ENCODE measurements at places on chromosomes 5 and 9.

DNA sequence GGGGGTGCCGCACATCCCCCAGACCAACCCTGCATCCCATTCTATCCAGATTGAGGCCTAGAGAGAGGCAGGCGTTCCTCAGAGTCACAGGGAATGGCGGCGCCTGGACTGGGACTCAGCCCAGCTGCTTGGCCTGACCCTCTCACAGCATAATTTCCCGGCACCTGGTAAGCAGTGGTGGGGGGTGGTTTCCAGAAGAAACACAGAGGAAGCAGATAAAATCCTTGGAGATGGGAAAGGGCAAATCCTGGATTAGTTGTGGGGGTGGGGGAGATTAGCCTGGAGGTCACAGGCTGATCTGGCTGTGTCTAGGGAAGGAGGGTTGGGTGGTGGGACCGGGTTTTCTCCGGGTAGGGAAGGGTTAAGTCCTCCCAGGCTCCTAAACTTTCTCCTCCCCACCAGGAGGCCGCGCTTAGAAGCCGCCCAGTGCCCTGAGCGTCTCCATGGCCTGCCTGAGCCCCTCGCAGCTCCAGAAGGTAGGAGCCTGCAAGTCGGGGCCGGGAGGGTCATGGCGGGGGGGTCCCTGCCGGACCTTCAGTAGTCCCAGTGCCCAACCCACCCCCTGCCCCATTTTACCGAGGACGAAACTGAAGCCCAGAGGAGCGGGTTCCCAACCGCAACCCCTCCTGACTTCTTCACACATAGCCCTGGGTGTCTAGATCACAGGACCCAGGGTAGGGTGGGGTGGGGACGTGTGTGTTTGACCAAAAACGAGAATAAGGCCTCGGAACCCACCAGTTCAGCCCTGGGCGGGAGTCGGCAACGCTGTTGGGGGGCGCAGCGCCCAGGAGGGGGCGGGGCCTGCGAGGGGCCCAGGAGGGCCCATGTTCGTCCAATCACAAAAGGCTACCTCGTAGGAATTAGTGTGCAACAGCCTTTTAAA is 1.3 kb downstream of the PHYHD1 start:
- peak; percentile 92 for DNase-seq

GRCh38 chr5:157855404-157855994 is 3.4 kb downstream of the CLINT1 start:
- peak; percentile 90 for DNase-seq

- DNase-seq, result no peak
These were observed 91.8 kb upstream of the TBCA start for GRCh38 chr5:77867914-77868313.

DNA sequence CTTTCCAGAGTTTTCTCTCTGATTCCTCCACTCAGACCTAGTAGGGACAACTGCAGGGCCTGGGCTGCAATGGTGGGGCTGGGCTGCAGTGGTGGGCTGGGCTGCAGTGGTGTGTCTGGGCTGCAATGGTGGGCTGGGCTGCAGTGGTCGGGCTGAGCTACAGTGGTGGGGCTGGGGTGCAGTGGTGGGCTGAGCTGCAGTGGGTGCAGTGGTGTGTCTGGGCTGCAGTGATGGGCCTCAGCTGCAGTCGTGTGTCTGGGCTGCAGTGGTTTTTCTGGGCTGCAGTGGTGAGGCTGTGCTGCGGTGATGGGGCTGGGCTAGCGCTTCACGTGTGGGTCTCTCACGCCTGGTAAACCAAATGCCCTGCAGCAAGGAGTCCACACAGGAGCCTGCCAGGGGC is 27.4 kb downstream of the ABO start:
- no peak for DNase-seq

GRCh38 chr5:172143875-172144274 is 44.1 kb downstream of the STK10 start:
- no peak for DNase-seq

DNA sequence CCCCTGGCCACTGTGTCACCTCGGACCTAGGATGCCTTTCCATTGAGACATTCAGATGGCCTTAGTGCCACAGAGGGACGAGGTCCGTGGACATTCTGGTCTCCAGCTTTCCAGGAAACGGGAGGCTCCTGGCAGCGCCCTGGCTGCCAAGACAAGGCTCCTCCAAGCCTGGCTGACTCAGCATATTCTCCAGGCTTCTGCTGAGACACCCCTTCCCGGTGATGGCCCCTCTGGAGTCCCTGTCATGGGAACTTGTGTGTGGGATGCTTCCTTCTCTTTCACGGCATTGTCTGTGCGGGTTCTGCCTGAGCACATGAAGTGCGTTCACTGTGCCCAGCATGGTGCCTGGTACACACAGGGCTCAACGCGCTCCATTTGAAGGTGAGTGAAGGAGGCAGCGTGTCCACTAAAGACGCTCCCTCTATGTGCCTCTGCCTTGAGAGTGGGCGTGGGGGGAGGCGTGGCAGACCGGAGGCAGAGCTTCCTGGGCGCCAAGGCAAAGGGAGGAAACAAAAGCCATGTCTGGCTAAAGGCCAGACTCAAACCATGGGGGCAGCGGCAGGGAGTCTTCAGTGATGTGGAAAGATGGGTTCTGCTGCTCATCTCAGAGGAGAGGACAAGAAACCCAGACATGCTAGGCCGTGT is 46.4 kb upstream of the PRRC2B start:
- DNase-seq, result no peak

DNA sequence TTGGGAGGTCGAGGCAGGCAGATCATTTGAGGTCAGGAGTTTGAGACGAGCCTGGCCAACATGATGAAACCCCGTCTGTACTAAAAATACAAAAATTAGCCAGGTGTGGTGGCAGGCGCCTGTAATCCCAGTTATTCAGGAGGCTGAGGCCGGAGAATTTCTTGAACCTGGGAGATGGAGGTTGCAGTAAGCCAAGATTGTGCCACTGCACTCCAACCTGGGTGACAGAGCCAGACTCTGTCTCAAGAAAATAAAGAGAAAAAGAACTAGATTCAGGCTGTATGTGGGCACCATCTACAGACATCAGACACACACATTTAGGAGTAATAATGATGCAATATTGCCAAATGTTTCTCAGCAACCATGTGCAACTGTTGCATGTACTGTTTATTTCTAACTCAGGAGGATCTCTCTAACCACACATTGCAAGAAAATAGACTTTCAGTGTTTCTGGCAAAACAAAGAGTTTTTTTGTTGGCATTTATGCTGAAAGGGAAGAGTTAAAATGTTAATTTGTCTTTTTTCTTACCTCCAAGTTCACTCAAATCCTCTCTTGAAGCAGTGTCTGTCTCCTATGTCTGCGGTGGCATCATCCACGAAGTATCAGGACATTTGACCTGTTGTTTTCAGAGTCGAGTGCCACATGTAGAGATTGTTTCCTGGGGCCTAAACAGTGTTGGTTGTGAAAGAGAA is 5.1 kb upstream of the ORM1 start:
- DNase-seq, result no peak

DNA sequence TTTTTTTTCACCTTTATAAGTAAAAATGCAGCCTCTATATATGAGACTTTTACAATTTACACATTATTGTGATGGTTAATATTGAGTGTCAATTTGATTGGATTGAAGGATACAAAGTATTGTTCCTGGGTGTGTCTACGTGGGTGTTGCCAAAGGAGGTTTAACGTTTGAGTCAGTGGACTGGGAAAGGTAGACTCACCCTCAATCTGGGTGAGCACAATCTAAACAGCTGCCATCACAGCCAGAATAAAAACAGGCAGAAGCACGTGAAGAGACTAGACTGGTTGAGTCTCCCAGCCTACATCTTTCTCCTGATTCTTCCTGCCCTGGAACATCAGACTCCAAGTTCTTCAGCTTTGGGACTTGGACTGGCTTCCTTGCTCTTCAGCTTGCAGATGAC is 132.8 kb upstream of the DPYSL3 start:
- DNase-seq, result no peak

- DNase-seq, result no peak
These were observed 1.6 kb upstream of the CFAP90 start for GRCh38 chr5:7852542-7852941.

- DNase-seq, result no peak
These were observed 498.9 kb downstream of the NTRK2 start for GRCh38 chr9:85168412-85168811.

DNA sequence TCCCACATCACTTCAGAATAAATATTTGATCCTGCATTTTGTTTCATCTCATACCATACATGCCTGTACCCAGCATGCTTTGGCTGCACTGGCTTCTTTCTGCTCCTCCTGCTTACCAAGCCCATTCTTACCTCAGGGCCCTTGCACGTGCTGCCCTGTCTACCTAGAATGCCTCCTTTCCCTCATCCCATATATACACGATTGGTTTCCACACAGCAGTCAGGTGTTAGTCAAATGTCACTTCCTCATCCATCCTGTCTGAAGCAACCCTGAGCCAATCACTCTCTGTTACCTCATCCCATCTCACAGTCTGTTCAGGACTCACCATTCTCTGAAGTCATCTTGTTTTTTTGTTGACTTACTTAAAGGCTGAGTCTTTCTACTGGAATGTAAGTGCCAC is 30.3 kb downstream of the CAST start:
- DNase-seq, result no peak

DNA sequence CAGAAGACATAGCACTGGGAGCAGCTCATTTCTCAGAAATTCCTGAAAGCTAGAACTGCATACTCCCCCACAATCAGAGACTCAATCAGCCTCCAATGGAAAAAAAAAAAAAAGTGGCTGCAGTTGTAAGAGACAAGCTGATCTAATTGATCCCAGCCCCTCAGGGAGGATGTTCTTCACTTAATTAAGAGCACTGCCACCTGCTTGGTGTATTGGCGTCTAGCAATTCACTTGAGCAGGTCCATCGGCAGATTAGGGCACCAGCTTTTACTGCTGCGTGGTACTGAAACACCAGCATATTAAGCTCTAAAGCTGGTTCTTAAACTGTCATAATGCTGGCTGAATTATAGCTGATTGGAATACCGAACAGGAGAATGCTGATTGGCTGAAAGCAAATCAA is 1890.1 kb upstream of the WWC1 start:
- DNase-seq, result no peak

- no peak for DNase-seq
These were observed 50.9 kb downstream of the MVB12B start for GRCh38 chr9:126377536-126377935.

- no peak for DNase-seq
These were observed 389.3 kb upstream of the DMAC1 start for GRCh38 chr9:8188723-8189407.

DNA sequence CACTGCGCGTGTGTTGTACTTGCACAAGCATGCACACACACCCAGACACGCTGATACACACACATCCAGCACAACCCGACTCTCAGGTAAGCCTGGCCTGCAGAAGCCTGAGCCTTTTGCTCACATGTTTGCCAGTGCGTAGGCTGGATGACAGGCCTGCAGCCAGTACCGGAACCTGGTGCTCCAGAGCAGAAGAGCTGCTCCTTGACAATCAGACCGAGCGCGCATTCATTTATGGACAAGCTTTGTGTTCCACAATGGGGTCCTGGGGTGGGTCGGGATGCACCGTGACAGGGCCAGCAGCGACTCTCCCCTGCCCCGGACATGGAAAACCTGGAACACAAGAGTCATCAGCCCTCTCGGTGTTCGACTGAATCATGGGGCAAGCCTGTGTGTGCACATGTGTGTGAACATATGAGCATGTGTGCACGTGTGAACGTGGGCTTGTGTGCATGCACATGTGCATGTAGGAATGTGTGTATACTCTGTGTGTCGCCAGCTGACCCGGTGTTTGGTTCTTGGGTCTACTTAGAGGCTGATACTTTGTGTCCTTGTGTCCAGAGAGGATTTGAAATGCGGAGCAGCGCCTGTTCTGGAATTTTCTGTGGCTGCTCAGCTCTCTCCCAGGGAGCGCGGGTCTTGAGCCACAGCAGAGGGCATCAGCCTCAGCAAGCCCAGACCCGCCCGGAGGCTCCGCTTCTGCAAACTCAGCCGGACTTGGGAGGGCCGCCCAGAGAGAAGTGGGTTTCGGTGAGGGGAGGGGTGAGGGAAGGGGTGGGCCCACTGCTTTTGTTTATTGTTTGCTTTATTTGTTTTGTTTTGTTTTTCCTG is 32.2 kb downstream of the IRX4 start:
- peak; percentile 68 for DNase-seq

GRCh38 chr5:43514471-43514815 is 505 bp downstream of the C5orf34 start:
- DNase-seq, result no peak

GRCh38 chr5:143231973-143232812 is 171.3 kb downstream of the NR3C1 start:
- no peak for DNase-seq

GRCh38 chr9:73845539-73845938 is 651.6 kb upstream of the RORB start:
- no peak for DNase-seq

DNA sequence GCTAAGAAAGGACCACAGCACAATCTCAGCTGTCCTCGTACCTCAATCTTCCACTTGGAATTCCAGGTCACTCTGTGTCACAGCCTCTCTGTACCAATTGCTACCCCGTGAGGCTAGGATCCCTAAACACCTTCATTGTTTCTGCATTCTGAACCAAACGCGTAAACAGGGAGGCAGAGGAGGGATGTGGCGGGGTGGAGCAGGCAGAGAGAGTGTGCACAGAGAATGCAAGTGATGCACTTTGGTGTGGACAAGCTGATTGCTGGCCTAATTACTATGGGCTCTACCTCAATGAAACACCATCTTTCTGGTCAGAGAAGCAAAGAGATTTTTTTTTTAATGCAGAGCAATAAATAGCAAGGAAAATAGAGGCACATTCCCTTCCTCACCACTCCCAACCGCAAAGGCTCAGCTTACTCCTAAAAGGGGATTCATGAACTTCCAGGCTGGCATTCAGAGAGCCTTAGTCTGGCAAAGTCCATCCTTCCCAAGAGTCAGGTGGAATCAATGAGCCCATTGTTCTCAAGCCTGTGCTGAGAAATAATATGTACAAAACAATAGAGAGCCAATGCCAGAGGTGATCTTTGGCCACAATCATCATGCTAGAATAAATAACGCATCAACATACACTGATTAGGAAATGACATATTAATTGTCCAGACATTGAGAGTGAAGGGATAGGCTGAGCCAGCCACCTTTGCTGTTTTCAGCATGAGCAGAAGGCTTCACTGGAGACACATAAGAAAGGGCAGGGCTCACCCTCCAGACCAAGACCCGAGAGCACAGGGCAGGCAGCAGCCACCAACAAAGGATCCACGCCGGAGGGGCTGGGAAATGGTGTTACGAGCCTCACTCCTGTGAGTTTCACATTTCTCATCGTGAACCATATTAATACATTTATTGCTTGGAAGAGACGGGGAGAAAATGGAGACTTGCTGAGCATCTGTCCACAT is 278.8 kb downstream of the ENC1 start:
- no peak for DNase-seq
